ENCODE measurements at places on chromosomes 3 and 15.

GRCh38 chr15:41429003-41429890 is 12.4 kb downstream of the RTF1 start:
- DNase-seq: no peak

DNA sequence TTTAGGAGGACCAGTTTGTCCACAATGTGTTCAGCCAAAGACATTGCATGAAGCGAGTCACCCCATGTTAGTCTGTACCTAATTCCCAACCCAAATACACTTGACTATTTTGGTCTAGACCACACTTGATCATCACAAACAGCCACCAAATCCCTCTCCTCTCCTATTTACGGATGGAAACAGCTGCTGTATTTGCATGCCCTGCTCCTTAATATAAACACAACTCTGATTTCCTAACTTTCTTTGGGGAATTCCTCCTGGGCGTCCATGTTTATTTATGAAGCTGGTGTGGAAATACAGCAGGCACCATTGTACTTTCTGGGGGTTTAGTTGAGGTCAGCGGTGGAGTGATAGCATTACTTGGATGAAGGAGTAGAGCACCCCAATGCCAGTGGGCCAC is 235.2 kb downstream of the TLE3 start:
- DNase-seq: no peak

DNA sequence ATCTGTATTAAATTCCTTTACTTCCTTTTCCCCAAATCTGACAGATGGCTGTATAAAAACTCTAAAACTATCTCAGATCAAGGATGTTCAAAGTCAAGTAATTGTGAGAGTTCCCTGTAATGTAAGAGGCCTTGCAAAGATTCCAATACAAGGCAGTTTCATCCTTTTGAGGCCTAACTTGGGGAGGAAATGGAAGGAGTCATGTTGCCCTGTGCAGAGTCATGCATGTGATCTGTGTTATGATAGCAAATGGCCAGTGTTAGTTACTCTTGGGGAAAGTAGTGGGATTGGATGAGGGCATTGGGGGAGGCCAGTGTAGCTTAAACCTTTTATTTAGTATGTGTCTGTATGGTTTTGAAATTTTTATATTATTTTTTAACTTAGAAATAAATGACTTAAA is 23.7 kb upstream of the FBXL22 start:
- no peak for DNase-seq

- no peak for DNase-seq
Observed at GRCh38 chr15:98582900-98583554, 65.3 kb upstream of the IGF1R start.

GRCh38 chr3:55091381-55092225 is 163.7 kb upstream of the LRTM1 start:
- DNase-seq: no peak

- DNase-seq: no peak
Observed at GRCh38 chr3:55655544-55655943, 168.4 kb upstream of the WNT5A start.

DNA sequence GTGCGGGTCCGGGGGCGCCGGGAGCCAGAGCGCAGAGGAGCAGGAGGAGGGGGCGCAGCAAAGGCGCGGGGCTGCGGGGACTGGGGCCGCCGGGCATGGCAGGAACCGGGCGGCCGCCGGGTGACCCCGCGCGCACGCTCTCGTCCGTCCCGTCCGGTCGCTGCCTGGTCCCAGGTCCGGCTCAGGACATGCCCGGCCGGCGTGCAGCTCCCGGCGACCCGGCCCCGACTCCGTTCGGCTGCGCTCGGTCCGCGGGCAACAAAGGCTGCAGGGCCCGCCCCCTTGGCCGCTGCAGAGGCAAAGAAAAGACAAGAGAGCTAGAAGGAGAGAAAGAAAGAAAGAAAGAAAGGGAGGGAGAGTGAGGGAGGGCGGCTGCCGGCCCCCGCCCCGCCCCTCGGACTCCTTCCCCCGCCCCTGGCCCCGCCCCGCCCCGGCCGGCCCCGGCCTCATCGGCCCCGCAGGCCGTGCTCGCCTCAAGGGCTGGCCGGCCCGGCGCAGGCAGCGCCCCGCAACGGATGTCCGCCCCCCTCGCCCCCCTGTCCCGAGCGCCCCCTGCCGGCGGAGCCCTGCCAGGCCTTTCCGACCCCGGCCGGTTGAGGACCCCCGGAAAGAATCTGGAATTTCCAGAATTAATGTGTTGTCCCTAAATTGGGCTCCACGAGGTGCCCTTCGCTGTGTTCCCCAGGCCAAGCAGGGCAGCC is at the start of gene ADAMTS7:
Gene ADAMTS7, minus strand, starts transcription at position 341 of the 701 bp plus-strand sequence. Its CDS starts 244 bp downstream, at position 97.
- peak; percentile 6 for DNase-seq

- DNase-seq: no peak
Observed at GRCh38 chr3:8765528-8765927, 3.9 kb downstream of the OXTR start.

GRCh38 chr3:51384055-51384725 is 901 bp upstream of the MANF start:
- no peak for DNase-seq

GRCh38 chr3:122628567-122628966 is 51.1 kb downstream of the PARP15 start:
- no peak for DNase-seq

DNA sequence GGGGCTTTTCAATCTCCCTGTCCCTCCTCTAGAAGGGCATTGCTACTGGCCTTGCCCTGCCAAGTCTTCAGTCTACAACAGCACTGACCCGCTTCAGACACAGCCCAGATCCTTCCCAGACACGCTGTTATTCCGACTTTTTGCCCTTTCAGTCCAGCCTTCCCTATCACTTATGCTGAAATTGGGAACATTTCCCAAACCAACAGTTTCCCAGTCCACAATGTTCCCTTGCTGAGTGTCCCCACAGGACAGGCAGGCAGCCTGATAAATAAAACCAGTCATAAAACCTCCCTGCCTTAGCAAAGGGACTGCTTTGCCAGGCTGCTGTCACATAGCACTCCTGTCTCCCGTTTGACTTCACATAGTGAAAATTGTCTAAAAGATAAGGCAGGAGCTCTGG is 43.5 kb downstream of the GOLGA6L2 start:
- no peak for DNase-seq

DNA sequence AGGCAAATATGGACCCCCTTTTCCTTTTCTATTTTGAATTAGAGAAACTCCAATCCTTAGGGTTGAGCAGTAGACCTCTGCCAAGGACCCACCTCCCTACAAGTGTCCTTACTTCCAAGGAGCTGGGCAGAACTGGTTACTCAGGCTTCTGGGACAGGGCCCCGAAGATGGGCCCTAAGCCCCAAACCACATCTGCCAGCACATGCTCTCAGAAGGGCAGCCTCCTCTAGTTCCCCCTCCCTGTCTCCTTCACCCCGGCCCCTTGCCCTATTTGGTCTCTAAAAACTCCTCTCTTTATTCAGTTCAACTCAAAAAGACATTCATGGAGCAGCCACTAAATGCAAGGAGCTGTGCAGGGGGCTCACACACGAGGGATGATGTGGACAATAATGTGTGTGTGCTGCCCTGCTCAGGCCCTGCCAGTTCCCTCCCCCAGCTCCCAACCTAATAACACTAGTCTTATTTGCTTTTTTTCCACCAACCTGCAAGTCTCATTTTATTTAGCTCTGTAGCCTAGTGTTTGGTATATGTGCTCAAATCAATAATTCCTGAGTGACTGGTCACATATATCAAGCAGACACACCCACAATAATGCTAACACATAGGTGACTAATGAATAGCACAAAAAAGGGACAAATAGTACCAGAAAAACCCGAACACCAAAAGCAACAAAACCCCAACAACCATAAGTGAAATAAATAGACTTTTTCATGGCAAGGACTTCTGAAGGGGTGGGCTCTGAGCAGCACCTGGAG is 12.2 kb downstream of the ZDHHC3 start:
- DNase-seq: no peak

- DNase-seq: no peak
Observed at GRCh38 chr3:48248095-48248850, 7.4 kb downstream of the ZNF589 start.

DNA sequence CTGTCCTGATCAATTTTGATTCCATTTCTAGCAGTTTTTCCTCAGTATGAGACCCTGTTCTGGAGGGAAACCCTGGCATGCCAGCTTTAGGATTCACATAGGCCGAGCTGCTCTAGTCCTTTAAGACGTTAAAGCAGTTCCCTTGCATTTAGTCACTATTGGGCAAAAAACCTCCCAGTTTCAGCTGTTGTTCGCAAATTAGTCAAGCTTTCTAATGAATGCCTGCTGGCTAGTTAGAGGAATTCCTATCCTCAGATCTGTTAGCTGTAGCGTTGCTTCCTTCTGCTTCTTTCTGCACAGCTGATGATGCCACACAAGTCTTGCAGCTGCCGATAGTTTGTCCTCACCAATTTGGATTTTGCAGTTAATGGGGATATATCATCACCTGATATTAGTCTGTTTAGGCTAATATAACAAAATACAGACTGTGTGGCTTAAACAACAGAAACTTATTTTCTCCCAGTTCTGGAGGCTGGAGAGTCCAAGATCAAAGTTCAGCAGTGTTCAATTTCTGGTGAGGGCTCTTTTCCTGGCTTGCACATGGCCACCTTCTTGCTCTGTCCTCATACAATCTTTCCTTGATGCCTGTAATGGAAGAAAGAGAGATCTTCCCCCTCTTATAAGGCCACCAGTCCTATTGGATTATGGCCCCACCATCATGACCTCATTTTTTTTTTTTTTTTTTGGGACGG is 7.5 kb upstream of the UBL7 start:
- no peak for DNase-seq

GRCh38 chr3:125585595-125586223 is 9.6 kb downstream of the OSBPL11 start:
- DNase-seq: peak; percentile 7

GRCh38 chr3:28575746-28576613 is 227.4 kb upstream of the AZI2 start:
- peak; percentile 53 for DNase-seq

DNA sequence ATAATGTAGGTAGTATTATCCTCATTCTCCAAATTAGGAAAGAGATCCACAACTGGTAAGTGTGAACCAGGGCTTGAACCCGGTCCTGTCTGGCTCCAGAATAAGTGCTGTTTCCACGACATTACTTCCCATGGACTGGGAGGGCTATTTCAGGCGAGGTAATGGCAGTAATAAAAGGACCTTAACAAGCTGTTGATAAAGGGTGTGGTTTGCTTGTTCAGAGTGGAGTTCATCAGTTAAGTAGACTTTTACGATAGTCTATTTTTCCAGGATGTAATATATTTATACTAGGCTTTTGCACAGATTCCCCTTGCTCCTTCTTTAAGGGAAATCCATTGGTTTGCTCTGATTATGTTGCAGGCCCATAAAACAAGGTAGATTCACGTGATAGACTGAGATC is 88.4 kb upstream of the TNFAIP8L3 start:
- no peak for DNase-seq

DNA sequence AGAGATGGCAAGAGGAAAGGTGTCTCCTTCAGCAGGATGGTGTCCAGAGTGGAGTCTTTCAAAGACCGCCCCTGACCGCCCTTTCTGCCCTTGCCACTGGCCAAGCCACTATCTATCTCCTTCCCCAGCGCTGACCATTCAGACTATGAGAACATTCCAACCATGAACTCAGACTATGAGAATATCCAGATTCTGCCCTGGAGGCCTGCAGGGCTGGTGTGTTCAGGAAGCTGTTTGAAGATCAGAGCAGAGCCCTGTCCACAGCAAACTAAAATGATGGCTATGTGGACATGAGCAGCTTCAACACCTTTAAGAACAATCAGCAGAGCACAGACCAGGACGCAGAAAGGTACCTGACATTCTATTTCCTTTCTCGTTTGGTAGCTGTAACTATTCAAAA is 57.3 kb upstream of the WNT7A start:
- DNase-seq: no peak

DNA sequence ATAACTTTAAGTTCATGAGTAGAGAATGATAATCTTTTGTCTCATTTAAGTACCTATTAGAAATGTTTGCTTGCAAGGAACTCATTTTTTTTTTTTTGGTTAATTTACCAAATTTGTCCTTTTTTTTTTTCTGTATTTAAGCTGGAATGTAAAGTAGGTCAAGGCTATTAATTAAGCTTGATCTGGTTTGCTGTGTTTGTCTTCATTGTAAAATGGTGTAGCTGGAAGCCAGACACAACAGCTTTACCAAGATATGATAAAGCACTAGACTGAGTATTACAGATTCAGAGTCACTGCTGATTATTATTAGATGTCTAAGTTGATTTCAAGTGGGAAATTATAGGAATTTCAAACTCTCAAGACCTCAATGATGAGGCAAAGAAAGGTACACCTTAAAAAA is 15.0 kb upstream of the ZPLD1 start:
- no peak for DNase-seq

- no peak for DNase-seq
Observed at GRCh38 chr3:156300371-156300770, 180.0 kb downstream of the KCNAB1 start.

DNA sequence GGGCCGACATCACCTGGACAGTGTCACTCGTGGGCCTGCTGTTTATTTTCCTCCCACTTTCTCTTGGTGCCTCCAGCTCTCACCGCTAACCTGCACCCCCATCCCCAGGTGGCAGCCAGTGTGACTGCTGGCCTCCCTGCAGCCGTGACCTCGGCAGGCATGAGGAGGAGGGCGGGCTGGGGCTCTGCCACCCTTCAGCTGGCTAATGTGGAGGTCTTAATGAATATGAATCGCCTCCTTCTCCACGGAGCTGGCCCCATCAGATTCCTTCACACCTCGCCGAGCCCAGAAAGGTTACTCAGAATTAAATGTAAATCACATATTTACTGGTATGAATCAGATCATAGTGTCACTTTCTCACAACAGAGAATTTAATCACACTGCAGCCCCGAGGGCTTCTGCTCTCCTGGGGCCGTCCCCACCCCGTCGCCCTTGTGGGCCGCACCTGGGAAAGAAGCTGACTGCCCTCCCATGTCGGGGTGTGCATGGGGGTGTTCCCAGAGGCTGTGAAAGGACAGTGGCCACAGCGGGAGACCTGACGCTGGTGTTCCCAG is 171.1 kb upstream of the TLE3 start:
- DNase-seq: no peak

DNA sequence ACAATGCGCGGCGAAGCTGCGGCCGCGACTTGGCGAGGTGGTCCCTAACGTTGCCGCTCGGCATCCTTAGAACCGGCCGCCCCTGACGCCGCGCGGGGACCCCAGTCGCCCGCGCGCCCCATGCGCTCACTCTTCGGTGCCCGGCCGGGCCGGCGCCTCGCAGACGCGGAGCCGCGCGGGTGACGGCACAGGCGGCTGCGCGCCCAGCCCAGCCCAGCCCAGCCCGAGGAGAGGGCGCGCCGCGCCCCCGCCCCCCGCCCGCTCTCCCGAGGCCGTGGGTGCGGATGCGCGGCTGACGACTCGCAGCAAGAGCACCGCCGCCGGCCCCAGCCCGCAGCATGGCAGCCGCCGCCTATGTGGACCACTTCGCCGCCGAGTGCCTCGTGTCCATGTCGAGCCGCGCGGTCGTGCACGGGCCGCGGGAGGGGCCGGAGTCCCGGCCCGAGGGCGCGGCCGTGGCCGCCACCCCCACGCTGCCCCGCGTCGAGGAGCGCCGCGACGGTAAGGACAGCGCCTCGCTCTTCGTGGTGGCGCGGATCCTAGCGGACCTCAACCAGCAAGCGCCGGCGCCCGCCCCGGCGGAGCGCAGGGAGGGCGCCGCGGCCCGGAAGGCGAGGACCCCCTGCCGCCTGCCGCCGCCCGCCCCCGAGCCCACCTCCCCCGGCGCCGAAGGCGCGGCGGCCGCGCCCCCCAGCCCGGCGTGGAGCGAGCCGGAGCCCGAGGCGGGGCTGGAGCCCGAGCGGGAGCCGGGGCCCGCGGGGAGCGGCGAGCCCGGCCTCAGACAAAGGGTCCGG is 437 bp downstream of the KLF13 start:
- peak; percentile 76 for DNase-seq

Measured in NCI-H345 (cell line).